ENCODE measurements at places on chromosomes 3 and 15.

- DNase-seq, result no peak
Measured at GRCh38 chr3:130548356-130548755, 31.4 kb downstream of the COL6A6 start.

DNA sequence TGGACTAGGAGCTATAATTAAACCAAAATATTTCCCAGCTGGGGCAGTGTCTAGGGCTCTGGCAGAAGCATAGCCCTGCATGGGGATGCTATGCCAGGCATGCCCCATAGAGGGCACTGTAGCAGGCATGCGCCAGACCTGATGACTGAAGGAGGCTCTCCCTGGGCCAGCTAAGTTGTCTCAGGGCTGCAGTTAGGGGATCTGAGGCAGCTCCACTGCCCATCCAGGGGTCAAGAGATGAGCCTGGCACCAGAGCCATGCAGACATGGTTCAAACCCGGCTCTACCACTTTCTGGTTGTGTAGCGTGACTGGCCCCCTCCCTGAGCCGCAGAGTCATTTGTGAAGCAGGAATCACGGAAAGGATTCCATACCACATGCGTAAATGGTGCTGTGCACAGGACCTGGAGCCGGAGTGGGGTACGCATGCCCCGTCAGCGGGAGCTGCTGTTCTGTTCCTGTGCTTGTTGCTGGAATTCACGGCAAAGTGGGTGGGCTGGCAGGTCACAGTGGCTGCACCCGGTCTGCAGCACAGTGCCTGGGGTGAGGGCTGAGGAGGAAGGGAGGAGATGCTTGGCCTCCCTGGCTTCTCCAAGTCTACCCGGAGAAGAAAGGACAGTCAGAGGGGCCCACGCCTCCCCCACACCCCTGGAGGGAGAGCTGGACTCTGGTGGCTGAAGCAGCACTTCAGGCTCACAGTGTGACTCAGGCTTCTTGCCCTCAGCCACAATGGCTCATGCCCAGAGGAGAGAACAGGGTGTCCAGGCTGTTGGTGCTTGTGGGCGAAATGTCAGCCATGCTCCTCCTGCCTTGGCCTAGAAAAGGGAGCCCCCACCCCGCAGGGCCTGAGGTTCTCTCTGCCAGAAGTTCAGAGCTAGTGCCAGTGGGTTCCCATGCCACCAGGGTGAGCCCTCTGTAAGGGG, 43.1 kb downstream of the DNASE1L3 start:
- DNase-seq, result peak; percentile 67

- DNase-seq, result no peak
Measured at GRCh38 chr3:191774485-191774884, 313.5 kb downstream of the PYDC2 start.

GRCh38 chr15:85984241-85984640, 95.4 kb upstream of the AGBL1 start:
- DNase-seq, result no peak

DNA sequence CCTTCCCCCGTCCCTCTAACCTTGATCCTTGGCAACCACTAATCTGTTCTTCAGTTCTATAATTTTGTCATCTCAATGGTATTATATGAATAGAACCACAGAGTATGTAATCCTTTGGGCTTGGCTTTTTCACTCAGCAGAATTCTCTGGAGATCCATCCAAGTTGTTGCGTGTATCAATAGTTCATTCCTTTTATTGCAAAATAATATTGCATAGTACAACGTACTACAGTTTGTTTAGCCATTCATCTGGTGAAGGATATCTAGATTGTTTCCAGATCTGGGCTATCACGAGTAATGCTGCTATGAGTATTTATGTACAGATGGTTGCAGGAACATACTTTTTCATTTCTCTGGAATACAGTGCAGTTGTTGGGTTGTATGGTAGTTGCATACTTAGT, 76.2 kb downstream of the PLXNA1 start:
- no peak for DNase-seq

- no peak for DNase-seq
Measured at GRCh38 chr15:96733721-96734120, 403.2 kb downstream of the NR2F2 start.

DNA sequence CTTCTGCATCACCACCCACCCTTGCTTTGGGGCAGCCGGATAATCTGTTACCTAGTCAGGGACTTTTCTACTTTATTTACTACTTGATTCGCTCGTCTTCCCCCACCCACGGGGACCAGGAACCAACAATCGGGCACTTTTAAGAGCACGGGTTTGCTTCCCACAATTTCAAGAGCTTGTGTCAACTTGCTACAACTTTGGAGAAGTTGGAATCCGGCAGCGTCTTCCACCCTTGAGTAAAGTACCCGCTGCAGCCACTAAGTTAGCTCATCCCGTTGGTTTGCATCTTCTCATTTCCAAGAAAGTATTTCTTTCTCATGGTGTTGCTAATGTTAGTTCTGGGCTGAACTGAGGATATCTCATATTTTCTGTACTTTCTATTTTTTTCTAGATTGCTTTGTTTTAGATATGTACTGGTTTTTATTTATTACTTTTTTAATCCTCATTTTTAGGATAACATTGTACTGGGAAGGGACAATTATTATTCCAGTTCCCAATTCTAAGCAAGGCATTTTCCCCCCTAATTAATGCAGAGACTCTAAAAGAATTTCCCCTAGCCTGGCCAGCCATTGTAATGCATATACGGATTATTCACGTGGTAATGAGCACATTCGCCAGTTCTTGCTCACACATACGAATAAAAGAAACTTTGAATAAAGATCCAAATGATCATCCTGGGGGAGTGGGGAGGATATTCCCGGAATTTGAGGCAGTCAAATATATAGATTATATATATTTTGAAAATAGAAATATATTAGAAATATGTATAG, 4.0 kb downstream of the SOX2 start:
- no peak for DNase-seq

DNA sequence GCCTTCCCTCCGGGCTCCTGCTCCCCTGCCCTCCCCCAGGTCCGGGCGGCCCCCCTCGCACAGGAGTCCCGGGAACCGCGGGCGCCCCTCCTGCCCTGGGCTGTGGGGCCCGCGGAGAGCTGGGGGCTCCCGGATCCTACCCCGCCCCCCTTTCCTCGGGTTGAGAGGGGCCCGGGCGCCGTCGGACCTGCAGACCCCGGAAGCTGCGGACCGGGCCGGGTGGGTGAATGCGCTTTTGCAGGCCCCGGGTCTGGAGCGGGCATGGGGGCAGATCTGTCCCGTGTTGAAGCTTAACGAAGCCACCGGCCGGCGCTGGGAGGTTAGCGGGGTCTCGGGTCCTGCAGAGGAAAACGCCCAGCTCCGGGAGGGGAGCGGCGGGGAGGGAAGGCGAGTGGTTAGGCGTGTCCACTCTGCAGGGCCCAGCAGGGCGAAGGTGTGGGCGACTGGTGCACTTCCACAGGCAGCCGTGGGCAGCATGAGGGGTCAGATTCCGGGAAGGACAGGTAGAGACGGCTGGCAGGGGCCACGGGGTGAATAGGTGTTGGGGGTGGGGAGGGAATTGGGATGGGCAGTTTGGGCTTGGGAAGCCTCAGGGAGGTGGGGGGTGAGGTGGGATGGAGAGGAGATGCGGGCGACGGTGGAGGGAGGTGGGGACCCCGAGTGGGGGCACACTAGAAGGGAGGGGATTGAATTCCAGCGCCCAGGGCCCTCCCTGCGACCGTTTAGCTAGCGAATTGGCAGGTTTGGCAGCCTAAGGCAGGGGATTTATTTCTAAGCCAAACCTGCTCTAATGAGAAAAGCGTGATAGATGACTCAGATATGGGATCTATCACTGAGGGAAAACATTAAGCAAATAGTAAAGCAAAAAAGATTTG, 635 bp downstream of the CD276 start:
- DNase-seq, result no peak

DNA sequence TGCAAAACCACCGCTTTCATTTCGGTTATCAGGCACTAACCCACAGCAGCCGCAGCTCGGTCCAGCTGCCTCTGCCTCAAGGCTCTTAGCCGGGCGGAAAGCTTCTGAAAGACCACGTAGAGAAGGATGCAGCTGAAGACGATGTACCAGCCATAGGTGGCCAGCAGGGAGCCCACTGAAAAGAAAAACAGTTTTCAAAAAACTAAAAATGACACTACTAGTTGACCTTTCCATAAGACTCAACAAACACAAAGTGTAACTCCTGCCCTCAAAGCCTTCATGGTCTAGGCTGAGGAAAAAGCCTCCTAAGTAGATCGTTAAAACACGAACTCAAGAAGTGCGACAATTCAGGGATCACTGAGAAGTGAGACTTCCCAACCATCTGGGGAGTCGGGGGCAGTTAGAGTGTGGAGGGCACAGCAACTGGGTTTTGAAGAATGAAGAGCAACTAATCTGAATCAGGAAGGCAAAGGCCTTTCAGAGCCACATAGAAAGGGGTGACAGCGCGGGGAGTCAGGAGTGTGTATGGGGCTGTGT, 716 bp downstream of the SELENOS start:
- DNase-seq, result no peak

- DNase-seq, result no peak
Measured at GRCh38 chr3:136838641-136839555, 20.0 kb downstream of the SLC35G2 start.

- peak; percentile 20 for DNase-seq
Measured at GRCh38 chr15:58864602-58865424, 68.7 kb downstream of the SLTM start.

GRCh38 chr15:70436428-70436827, 326.9 kb downstream of the UACA start:
- no peak for DNase-seq

GRCh38 chr15:69474291-69474690, 21.7 kb downstream of the RPLP1 start:
- no peak for DNase-seq

DNA sequence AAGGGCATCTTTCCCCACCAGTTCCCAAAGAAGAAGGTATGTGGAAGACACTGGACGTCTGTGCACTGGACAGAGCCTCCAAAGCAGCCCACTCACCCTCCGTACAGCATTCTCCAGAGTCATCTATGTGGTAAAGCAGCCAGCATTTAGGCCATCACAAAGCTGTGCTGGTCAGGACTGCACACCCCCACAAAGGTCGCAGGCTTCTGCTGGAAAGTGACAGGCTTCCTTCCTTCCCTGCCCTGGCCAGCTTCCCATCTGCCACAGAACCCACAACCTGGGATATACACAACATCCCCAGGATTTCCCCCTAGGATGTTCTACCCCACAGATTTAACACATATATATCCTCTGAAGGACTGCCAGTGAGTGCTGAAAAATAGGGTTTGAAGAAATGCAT, 64.6 kb upstream of the GALNT15 start:
- DNase-seq, result no peak

GRCh38 chr15:64037116-64037515, 9.2 kb downstream of the DAPK2 start:
- DNase-seq, result no peak

GRCh38 chr3:46858456-46858855, 4.8 kb downstream of the MYL3 start:
- DNase-seq, result no peak

- DNase-seq, result no peak
Measured at GRCh38 chr15:69498987-69499386, 46.4 kb downstream of the RPLP1 start.

DNA sequence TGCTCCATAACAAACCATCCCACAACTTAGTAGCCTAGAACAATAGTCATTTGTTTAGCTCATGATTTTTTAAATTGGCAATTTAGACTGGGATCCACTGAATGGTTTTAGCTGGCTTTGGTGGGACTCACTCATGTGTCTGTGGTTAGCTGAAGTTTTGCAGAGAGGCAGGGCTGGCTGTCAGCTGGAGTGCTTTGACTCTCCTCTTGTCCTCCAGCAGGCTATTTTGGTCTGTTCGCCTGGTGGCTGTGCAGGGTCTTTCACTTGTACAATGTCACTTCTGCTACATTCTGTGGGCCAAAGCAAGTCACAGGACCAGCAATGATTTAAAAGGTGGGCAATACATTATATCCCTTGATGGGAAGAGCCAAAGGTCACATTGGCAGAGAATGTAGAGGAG, 1146.5 kb downstream of the ROBO2 start:
- DNase-seq, result no peak

GRCh38 chr15:60128000-60128376, 123.9 kb downstream of the FOXB1 start:
- no peak for DNase-seq

- DNase-seq, result no peak
Measured at GRCh38 chr3:175346573-175347356, 487.6 kb downstream of the NAALADL2 start.

GRCh38 chr3:96994988-96995387, 180.6 kb downstream of the EPHA6 start:
- no peak for DNase-seq

DNA sequence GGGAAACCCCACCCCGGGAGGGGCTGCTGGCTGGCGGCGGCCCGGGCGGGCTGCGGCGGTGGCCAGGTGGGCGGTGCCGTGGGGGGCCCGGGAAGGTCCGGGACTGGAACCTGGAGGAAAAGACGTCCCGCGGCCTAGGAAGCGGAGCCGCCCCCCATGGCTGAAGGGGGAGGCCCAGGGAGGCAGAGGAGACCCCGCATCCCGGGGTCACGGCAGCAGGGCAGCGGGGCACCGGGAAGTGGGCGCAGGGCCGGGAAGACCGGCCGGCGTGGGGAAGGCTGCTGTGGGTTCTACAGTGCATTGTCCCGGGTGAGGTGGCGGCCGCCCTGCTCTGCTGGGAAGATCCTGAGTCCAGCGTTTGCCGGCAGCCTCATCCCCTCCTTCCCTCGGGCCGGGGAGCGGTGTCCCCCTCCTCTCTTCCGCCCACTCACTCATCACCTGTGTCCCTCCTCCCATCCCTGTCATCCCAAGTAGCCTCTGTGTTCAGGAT, 525 bp upstream of the FSTL1 start:
- DNase-seq, result no peak

GRCh38 chr15:60005352-60006202, 1.5 kb downstream of the FOXB1 start:
- DNase-seq, result no peak

Data from activated naive CD4-positive, alpha-beta T cell treated with anti-CD3 and anti-CD28 coated beads, Interleukin-2, amount 50 U/mL, for 16 hours (primary cell).